ENCODE measurements at places on chromosomes 16 and 17.

DNA sequence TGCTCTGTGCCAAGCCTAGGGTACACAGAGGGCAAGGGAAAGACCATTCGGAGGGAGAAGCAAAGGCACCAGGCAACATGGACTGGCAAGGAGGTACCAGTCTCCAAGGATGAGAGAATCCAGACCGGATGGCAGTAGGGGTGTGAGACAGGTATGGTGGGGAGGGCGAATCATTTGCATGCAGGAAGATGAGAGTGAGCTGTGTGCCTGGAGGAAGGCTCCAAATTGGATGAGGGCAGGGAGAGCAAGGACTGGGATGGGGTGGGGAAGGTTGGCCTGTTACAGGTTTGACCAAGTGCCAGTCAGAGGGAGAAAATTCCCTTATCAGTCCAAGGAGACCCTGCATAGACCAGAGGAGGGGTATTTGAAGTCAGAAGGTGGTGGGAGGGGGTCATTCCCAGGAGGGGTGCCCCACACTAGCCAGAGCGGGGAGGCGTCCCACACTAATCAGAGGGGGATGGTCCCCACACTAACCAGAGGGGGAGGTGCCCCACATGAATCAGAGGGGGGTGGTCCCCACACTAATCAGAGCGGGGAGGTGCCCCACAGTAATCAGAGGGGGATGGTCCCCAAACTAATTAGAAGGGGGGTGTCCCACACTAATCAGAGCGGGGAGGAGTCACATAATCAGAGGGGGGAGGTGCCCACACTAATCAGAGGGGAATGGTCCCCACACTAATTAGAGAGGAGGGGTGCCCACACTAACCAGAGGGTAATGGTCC lies 737 bp downstream of the CANT1 start:
- DNase-seq = peak; percentile 84

DNA sequence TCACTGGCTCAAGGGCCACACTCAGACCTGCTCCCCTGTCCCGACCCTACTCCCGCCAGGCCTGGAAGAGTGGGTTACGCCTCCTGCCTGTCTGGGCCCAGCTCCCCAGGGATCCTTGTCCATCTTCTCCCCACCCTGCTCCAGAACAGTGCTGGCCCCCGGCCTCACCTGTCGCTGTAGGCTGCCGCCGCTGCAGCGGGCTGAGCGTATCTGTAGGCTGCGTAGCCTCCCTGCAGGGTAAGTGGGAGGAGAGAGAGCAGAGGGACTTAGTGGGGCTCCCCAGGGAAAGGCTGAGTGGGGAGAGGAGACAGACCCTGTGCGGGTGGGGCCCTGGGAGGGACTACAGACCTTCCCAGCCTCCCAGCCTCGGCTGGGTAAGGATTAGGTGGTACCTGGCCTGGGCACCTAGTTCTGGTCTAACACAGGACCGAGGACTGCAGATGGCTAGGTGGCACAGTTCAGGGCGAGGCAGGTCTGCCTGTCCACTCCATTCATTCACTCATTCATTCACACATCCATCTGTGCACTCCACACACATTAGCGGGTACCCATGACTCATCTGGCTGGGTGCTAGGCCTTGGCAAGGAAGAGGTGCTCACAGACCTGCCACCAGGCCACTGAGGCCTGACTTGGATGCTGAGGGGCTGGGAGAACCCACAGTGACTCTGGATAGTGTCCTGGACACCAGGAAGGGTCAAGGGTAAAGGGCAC lies 20.9 kb downstream of the ENGASE start:
- DNase-seq = no peak

DNA sequence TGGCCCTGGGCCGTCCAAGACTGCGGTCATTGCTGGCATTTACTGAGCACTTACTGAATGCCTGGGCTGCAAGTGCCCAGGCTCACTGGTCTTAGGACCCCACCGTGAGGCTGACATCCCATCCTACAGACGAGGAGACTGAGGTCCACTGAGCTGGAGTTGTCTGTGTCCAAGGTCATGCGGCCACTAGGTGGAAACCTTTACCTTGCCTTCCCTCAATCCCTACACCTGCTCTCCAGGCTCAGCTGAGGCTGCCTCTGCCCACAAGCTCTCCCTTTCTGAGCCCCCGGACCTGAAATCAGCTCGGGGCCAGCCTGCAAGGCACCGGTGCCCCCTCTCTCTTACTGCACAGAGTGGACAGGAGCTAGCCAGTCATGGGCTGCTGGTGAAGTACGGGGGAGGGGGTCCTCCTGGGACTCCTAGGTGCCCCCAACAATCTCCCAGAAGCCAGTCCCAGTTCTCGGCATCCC lies 1.5 kb downstream of the CASKIN1 start:
- DNase-seq = peak; percentile 98

DNA sequence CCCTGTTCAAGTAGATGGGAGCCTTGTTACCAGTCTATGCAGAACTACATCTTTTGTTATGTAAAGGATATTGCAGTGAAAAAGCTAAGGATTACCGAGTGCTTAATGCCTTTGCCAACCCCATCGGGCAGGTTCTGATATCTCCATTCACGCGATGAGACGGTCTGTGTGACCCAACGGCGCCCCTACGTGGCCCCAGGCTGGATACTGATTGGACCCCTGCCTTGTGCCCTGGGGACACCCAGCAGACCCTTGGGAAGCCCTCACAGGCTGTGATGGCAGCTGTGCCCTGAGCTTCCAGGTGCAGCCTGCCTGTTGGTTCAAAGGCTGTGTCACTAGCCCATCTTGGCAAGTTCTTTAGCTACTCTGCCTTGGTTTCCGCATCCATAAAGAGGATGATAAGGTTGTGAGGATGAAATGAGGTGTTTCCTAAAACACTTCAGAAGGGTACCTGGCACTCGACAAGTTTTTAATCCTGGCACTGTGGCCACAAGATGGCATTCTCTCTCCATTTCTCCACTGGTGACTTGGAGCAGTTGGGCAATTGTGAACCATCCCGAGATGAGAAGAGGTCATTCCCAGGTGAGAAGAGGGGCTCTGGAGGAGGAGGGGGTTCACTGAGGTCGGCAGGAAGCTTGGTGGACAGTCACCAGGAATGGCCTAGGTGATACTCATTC lies 33.6 kb downstream of the HAPSTR1 start:
- no peak for DNase-seq

DNA sequence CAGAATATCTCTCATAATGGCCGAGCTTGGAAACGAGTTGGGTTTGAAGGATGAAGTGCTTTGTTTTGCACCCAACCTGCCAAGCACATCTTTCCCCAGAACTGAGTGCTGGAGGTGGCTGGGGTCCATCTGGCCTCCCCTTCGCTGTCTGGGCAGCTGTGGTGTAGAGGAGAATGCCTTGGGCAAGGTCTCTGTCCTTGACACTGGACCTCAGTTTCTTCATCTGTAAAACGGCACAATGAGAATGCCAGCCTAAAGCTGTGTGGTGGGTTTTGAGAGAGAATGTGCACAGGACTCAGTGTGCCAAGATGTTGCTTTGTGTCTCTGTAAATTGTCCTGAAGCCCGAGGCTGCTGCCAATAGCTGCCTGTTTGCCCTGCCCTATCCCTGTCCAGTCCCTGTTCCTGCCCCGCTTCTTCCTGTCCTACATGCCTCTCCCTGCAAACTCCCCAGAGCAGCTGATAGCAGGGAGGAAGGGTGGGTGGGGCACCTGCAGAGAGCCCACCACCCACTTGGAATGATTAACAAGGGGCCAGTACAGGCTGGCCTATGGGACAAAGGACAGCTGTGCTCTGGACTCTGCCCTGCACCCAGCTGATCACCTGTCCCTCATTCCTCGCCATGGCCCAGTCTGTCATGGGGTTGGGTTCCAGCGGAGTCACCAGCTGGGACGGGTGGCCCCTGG lies 15.3 kb downstream of the LASP1 start:
- peak; percentile 44 for DNase-seq

DNA sequence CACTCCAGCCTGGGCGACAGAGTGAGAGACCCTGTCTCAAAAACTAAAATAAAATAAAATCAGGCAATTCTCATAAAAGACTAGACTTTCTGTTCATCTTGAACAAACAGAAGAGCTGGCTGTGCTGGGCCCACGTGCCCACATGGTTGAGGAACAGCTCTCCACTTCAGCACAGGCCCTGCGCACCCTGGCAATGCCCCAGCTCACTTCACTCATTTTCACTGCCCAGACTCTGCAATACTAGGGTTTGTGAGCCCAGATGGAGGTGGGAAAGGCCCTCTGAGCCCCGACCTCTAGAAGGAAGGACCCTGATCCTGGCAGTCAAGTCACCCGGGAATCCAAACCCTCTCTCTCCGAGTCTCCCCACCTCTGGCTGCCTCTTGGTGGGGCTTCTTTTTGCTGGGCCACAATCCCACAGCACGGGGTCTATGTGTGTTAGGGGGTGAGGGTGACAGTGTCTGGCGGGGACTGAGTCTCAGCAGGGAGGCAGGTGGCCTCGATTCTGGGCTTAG lies 14.8 kb downstream of the MYLK3 start:
- DNase-seq = no peak

GRCh38 chr17:1648963-1649843 lies 463 bp downstream of the RILP start:
- DNase-seq = peak; percentile 100

GRCh38 chr17:41689497-41690299 lies 1.0 kb downstream of the EIF1 start:
- DNase-seq = peak; percentile 41

- DNase-seq = no peak
Observed at GRCh38 chr16:84735849-84736586, 36.2 kb downstream of the USP10 start.

DNA sequence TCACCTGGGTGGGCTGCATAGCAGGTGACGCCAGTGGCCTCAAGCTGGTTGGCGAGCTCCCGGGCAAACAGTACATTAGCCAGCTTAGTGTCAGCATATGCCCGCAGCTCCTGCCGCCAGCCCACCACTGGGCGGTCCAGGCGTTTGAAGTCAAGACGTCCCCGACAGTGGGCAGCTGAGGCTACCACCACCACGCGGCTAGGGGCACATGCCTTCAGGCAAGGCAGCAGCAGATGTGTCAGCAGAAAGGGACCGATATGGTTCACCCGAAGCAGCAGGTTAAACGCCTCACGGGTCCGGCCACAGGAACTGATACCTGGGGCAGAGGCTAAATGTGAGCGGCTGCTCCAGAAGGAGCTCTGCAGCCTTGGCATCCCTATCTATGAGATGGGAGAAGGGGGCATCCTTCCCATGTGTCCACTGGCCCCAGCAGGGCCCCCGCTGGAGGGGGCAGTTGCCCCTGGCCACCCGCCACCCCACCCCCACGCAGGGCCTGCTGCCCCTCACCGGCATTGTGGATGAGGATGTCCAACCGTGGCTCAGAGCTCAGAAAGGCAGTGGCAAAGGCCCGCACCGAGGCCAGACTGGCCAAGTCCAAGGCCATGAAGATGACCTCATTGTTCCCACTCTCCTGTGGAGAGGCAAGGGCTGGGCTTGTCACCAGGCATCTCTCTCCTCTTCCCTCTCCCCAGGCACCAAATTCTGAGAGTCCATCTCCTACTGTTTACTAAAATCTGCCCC lies 1.7 kb downstream of the DHRS13 start:
- peak; percentile 50 for DNase-seq

- peak; percentile 97 for DNase-seq
Observed at GRCh38 chr16:83826146-83826913, 18.6 kb downstream of the HSBP1 start.

DNA sequence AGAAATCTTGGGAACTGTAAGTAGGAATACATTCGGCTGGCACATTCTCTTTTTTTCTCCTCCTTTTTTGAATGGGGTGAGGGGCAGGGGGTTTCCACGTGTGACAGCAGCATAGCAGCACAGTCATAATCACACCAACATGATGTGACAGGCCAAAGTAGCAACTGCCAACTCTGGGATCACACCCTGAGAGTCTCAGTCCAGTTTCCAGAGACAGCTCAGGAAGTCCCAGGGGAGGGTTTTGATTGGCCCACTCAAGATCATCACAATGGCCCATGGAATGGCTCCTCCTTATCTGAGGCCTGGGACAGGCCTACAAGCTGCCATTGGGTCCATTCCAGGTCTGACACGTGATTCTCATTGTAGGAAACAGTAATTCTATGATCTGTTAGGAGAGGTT lies 207.1 kb upstream of the ASIC2 start:
- no peak for DNase-seq

DNA sequence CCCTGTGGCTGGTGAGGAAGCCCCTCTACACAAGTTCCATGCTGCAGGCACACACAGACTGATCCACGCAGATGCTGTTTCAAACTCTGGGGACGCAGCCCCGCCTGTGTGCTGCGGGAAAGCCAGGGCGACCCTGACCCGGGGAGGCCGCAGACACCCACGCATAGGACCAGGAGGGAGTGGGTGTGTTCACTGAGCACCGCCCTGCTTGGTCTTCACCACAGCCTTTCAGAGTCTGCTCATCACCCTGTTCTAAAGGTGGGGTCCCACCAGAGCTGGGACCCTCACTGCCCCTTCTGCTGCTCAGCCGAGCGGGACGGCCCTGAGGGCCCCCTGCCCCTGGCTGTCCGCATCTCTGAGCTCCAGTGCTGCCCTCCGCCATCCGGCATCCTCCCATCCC lies 7.5 kb downstream of the TSPAN10 start:
- DNase-seq = peak; percentile 71

GRCh38 chr16:71754108-71754507 lies 29.6 kb upstream of the PHLPP2 start:
- DNase-seq = no peak

- peak; percentile 95 for DNase-seq
Observed at GRCh38 chr17:39671651-39672521, 3.6 kb downstream of the PNMT start.

- DNase-seq = no peak
Observed at GRCh38 chr16:25931473-25932035, 239.8 kb downstream of the HS3ST4 start.

GRCh38 chr17:35906926-35907637 lies 23.5 kb downstream of the RDM1 start:
- DNase-seq = no peak

DNA sequence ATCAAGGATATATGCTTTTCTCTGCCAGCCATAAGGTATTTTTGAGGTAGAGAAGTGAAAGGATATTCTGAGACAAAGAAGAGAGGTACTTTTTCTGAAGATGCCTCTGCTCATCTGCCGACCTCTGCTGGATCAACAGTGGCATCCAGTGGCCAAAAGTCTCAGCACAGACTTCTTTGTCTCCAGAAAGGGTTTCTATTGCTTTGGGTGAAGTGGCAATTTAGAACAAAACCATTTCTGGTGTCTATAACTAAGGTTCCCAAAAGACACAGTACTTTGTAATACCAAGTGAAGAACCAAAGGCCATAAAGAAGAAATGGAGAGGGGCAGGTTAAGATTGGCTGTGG lies 155.2 kb upstream of the C17orf78 start:
- no peak for DNase-seq

DNA sequence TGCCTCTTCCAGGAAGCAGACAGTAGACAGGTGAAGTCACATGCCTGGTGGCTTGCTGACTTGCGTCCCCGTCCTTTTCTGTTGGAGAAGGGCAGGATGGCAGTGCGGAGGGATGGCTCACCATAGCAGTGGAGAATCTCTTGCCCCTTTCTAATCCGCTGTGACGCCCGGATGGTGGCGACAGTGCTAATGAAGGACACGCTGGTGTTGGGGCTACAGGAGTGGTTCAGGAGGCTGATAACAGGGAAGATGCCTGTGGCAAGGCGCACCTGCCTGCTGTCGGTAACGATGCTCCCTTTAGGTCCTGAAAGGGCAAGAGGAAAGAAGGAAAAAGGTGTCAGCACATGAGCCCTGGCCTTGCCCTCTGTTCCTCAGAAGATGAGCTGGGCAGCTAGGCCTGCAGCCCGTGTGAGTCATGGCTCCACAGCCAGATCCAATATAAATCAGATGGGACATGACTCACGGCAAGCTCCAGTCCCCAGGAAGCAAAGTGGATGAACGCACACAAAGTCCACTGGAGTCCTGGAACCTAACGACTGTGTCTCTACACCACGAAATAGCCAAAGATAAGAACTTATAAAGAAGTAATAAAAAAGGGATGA lies 25.5 kb downstream of the SERPINF1 start:
- DNase-seq = peak; percentile 98

Data from osteoblast (primary cell).